ENCODE measurements at places on chromosomes 1 and 21. TPM values are rescaled to one million over a fixed set of nuclear protein-coding genes. Genes with fewer than 3 reads are reported as not detected.

CLCNKB gene
- total RNA-seq = not detected

F3 gene
- 24.7 TPM for total RNA-seq

TSPEAR gene
- not detected for total RNA-seq

LCE2B gene
- not detected for total RNA-seq

PTPN7 gene
- not detected for total RNA-seq

SLC44A5 gene
- total RNA-seq = 0.53 TPM

DNASE2B gene
- total RNA-seq = not detected

GOLT1A gene
- not detected for total RNA-seq
